Body of pancreas (tissue), 4 donors: ENCODE measurements at places on chromosomes 4 and X. TPM values are rescaled to one million over a fixed set of nuclear protein-coding genes. Genes with fewer than 3 reads are reported as not detected.

GRCh38 chrX:42127563-42127962 lies 204.2 kb upstream of the CASK start:
- DNase-seq: no peak

DNA sequence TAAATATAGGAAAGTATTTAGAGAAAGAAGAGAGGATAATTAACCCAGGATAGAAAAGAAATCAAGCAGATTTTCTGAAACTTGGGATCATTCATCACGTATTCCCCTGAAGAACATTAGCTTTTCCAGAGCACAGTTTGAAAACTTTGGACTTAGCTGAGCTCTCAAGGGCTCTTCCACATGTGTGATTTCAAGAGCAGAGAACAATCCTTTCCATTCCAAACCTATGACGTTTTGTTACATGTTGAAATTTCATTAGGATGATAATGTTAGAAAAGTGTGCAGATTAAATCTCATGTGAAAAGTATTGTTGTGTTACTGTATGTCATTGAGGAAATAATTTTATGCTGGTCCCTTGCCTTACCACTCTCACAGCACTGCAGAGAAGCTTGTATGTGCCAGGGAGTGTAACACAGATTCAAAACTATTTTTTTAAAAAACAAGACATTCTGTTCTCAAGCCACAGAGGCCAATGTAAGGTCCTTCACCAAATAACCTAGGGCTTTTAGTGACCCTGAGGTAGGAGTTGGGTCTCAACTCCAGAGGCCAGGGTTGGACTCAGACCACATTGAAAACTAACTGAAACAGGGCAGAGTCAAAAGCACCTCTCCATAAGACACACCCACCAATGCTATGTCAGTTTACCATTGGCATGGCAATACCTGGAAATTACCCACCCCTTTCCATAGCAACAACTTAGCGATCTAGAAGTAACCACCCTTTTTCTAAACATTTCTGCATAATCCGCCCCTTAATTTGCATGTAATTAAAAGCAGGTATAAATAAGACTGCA lies 141.3 kb downstream of the ANXA5 start:
- no peak for DNase-seq

- no peak for DNase-seq
Measured at GRCh38 chr4:148333265-148333664, 108.9 kb downstream of the NR3C2 start.

GRCh38 chr4:47771020-47771419 lies 66.8 kb downstream of the CORIN start:
- no peak for DNase-seq

- no peak for DNase-seq
Measured at GRCh38 chr4:2335729-2336101, 73.8 kb upstream of the MXD4 start.

DNA sequence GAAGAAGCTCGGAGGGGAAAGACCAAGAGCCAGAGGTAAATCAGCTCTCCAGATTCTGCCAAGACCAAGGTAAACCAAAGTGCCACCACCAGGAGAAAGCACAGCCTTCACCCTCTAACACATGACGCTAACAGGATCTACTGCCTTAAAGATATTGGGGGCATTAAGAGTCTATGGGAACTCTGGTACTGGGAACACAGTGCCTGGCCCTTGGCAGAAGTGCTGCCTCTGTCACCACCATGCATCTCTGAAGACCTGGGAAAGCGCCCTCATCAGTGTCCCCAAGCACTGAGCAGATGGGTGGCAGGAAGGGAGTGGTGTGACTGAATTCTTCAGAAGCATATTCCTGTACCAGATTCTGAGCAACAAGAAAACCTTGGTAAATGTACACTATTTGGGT lies 1.3 kb downstream of the QDPR start:
- DNase-seq: no peak

GRCh38 chr4:20416800-20417199 lies 165.1 kb downstream of the SLIT2 start:
- no peak for DNase-seq

DNA sequence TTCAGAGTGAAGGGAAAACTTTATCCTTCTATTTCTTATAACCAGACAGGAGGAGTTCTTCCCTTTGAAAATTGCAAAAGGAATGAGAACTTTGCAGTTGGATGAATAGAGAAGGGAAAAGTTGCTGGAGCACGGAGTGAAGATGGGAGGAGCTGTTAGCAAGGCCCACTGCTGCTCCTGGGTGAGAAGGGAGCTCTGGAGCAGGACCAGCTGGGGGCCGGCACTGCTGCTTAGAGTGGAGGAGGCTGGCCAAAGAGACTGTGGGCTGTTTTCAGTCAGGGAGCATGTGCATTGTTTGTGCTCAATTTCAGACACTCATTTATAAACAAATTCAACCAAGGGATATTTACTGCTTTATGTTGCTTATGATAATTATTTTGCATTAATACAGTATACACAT lies 164.2 kb downstream of the STIM2 start:
- DNase-seq: no peak

DNA sequence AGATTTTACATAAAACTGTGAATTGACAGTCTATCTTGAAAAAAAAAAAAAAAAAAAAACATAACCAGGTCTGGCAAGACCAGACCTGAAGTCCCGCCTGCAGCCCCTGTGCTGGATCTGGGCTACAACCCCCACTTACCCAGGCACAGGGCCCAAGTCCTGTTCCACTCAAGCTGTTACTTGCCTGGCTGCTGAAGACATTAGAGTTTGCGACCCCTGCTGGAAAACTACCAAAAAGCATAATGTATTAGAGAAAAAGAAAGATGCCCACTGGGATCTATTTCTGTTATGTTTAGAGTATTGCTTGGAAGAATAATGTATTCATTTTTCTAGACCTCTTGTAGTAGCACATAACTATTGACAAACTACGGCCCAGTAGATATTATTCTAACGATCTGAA lies 4.7 kb downstream of the HS3ST1 start:
- no peak for DNase-seq

GRCh38 chrX:17603196-17603595 lies 134.1 kb upstream of the SCML1 start:
- DNase-seq: no peak

GRCh38 chrX:110241816-110242215 lies 76.1 kb downstream of the AMMECR1 start:
- DNase-seq: peak; percentile 43

DNA sequence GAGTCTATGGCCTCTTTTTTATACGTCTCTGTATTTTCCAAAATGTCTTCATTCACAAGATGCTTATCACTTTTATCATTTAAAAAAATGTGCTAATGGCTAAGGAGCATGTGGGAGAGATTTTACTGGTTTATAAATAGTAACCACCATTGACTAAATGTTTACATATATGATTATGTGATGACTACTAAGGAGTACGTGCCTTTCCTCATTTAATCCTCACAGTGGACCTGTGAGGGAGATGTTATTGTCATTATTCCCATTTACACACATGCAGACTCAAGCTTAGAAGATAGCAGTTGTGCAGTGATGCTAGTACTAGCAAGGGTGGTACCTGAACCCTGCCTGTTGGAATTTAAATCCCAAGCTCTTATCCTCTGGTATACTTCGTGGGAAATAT lies 2.4 kb downstream of the SRD5A3 start:
- DNase-seq: no peak

GRCh38 chr4:16418814-16419213 lies 192.5 kb upstream of the TAPT1 start:
- peak; percentile 76 for DNase-seq

DNA sequence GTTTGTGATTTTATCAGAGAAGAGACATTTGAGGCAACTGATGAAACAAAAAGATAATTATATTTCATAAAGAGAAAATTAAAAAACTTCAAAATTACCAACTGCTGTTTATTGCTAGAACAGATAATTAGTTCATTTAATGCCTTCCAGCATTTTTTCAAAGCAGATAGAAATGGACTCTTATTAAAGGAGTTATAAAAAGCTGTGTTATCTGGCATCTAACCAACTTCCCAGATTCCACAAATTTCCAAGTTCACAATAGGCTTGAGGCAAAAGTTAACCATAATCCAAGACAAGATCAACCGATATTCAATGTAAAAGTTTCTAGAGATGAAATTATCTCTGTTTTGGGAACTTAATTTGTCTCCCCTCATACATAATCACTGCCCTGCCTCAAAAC lies 152.4 kb downstream of the TSPAN5 start:
- no peak for DNase-seq

- no peak for DNase-seq
Measured at GRCh38 chr4:8039853-8040252, 100.2 kb upstream of the AFAP1 start.

The IL1RAPL2 gene
- not detected for total RNA-seq

The C4orf51 gene
- total RNA-seq: not detected

The WFS1 gene
- total RNA-seq: 31.6 TPM

The C4orf36 gene
- 3.6 TPM for total RNA-seq

The SEC24B gene
- 16.3 TPM for total RNA-seq

The YTHDC1 gene
- 56.0 TPM for total RNA-seq
